ENCODE measurements at places on chromosomes 5 and 9. TPM values are rescaled to one million over a fixed set of nuclear protein-coding genes. Genes with fewer than 3 reads are reported as not detected.

The PCA3 gene
- total RNA-seq: 0.32 TPM

The MRPL50 gene
- 8.6 TPM for total RNA-seq

The FOXD4L6 gene
- not detected for total RNA-seq

The TMEM215 gene
- not detected for total RNA-seq

The STRBP gene
- total RNA-seq: 14.8 TPM

The TMEM161B gene
- 11.6 TPM for total RNA-seq

The RPS14 gene
- total RNA-seq: 2,034 TPM

The ECSCR gene
- 377 TPM for total RNA-seq

The FREM1 gene
- total RNA-seq: 0.29 TPM

The LRRC14B gene
- not detected for total RNA-seq

The ACTBL2 gene
- not detected for total RNA-seq

The CEL gene
- 1.9 TPM for total RNA-seq

Measured in endothelial cell of umbilical vein (primary cell).